GDM1 (cell line): ENCODE measurements at places on chromosomes 3 and 15.

DNA sequence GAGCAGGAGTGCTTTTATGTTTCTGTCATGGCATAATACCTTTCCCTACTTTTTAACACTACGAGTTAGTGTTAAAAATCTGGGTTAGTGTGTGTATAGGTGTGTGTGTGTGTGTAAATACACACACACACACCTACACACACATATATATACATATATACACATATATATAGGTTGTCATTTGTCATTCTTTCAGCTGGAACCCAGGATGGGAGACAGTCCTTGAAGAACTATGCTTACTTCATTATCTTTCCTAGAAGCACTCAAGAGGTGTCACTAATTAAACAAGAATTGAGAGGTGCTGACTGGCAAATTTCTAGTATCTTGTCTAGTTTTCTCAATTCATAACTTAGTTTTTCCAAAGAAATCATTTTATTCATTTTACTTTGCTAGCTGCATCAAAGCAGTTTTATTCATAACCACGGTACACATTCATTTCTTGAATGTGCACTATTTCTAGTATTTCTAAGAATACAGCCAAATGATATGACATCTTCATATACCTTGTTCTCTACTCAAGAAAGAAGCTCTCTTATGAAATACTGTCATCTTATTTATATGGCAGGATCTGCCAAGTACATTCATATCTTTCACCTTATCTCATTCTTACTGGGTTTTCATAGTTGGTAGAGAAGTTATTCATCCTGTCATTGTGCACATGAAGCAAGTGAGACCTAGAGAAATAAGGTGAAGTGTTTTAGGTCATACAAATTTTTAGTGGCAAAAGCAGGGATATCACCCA lies 46.6 kb downstream of the ISL2 start:
- no peak for DNase-seq

DNA sequence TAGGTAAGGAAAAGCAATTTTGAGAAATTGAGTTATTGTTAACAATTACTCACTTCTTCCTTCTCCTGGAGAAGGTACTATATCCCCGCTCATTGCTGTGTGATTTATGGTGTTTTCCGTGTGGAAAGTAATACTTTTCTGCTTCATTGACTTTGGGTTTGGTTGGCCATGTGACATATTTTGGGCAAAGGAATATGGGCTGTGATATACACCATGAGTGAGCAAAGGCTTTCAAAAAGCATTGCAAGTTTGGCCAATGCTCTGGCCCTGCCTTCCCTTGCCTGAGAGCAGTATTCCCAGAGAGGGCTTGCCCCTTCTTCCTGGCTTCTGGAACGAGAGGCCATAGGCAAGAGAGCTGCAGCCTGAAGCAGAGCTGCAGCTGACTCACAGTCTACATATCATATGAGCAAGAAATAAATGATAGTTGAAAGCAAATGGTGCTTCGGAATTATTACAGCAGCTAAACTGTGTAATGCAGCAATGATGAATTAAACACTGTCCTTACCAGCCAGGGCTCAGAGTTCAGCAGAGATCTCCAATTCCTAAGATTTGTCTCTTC lies 216.8 kb upstream of the CD96 start:
- no peak for DNase-seq

GRCh38 chr15:71434774-71435173 lies 319.5 kb downstream of the THSD4 start:
- no peak for DNase-seq

DNA sequence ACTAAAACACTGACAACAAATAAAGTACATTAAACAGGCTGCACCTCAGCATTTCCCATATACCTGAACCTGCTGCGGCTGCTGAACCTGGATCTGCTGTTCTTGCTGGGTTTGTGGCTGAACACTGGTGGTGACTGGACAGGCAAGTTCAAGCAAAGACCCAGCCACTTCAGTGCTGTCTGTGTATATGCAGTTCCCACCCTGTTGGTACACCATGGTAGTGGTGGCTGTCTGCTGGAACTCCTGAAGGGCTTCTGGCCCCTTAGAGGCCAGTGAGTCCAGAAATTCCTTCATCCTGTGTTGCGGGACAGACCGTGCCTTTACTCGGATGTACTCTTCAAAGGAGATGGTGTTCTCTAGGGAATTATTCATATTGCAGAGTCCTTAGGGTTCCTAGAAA lies 17.2 kb downstream of the QRICH1 start:
- DNase-seq, result no peak

- no peak for DNase-seq
These were observed 445.1 kb upstream of the RBMS3 start for GRCh38 chr3:28835751-28836150.

DNA sequence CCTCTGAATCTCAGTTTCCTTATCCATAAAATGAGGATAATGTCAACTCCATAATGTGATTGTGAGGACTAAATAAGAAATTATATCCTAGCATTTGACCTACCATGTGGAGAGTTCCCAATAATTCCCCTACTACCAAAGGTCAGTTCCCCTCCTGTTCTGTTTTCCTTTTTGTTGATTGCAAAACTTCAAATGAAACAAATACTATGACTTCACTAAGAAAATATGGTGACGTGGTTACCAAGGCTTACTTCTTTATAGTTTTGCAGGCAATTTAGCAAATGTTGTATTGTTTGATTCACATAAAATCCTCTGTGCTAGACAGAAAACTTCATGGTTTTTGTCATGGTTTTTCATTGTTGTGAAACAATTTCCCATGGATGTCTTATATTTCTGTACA lies 153.8 kb upstream of the RORA start:
- no peak for DNase-seq

DNA sequence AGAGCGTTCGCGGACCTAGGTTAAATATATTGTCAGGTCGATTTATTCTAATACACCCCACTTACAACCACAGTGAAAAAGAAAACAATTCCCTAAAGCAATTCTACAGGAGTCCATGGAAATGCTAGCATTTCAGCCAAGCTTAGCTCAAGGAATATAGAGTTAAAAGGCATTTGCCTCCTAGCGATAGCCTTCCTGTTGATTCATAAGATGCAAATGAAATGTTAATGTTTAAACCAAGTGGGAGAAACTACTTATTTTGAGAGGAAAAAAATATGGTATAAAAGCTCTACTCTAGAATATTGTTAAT lies 1.7 kb upstream of the ALCAM start:
- no peak for DNase-seq

DNA sequence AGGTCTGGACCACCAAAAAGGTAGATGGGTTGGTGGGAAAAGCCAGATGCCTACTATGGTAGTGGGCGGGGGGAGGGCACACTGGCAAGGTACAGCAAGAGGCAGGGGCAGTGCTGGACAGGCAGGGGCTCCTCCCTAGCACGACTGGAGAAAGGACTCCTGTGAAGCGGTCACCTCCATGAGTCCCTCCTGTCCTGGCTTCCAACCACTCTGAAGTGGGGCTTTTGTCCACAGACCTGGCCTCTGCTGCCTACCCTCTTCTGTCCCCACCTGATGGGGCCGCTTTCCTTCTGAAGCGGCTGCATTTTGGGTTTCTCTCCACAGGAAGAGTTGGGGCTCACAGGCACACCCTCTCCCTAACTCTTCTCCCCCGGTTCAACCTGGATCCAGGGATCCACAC lies 2.7 kb upstream of the SPTBN5 start:
- DNase-seq, result no peak

DNA sequence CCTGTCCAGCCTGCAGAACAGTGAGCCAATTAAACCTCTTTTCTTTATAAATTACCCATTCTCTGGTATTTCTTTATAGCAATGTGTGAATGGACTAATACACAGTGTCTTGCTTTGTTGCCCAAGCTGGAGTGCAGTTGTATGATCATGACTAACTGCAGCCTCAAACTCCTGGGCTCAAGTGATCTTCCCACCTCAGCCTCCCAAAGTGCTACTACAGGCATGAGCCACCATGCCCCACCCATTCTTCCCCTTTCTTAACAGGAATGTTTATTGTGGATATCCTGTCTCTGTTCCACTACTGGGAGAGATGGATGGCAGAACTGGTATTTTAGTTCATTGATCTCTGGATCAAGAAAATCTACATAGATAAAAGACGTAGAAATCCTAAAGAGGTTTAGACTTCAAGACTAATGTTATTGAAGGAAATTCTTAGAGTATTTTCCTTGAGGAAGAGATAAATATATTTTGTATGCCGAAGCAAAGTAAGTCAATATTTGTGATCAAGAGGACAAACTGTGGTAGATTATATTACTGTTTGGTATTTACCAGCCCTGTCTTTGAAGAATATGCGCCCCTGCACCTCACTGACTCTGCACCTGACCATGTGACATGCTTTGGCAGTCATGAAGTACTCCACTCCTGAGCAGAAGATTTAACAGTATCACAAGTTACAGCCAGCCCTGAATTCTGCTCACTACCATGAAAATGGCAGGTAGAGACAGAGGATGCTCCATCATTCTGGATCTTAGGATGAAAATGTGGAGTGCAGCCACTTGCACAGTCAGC lies 42.9 kb downstream of the UACA start:
- DNase-seq, result no peak

GRCh38 chr3:145578471-145578870 lies 582.5 kb downstream of the PLOD2 start:
- DNase-seq, result no peak

DNA sequence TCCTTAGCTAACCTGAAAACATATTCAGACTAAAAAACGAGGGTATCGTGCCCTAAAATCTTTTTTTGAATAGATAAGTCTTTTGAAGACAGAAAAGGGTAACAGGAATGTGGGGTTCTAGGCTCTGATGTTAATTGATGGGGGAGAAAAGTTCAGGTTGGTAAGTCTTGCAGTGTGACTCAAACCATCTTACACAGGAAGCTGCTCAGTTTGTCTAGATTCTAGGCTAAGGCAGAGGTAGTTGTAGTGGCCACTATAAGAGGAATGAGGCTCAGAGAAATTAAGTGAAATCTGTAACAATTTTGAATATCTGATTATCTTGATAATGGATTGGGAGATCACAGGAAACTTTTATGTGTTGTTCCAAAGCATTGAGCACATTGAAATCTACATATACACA lies 267.9 kb downstream of the PDCD6IP start:
- no peak for DNase-seq

GRCh38 chr3:65889707-65890099 lies 149.0 kb downstream of the MAGI1 start:
- no peak for DNase-seq

DNA sequence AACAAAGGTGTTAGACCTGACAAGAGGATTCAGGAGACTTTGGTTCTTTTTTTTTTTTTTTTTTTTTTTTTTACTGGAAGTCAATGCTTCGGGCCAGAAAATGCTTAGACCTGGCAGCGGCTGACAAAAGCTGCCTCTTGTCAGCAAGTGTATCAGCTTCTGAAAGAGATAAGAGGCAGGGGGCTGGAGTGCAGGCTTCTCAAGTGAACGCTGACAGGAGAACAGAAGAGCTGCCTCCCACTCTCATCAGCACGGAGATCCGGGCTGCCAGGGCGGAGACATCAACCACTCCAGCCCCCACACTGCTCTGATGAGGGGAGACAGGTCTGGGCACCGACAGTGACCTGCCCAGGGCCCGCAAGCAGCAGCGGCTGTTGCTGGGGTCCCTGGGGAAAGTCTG lies 9.4 kb upstream of the SCN5A start:
- no peak for DNase-seq

- no peak for DNase-seq
These were observed 13.3 kb downstream of the SEMA3F start for GRCh38 chr3:50168388-50168787.

- no peak for DNase-seq
These were observed 36.6 kb downstream of the ATP6V1A start for GRCh38 chr3:113783463-113783862.

- no peak for DNase-seq
These were observed 233.0 kb downstream of the EPHA3 start for GRCh38 chr3:89340408-89340807.

DNA sequence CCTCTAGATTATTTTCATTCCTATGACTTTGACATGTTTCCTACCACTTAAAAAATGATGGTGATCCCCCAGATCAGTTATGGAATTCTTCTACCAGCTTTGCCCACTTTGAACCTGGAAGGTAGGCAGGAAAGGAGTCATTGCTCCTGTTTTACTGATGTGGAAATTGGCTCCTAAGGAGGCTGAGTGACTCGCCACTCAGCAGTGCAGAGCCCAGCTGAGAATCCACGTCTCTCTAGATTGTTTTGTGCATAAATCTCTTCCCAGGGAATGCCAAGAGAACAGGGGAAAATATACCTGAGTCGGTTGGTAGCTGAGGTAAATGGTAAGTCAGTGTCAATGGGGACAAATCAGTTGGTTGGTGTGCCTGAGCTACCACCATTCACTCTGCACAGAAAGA lies 4.7 kb downstream of the LTF start:
- DNase-seq, result no peak

- DNase-seq, result no peak
These were observed 4.9 kb upstream of the GPR87 start for GRCh38 chr3:151321526-151321925.

- DNase-seq, result no peak
These were observed 570.9 kb upstream of the IL12A start for GRCh38 chr3:159417761-159418160.

- no peak for DNase-seq
These were observed 113.6 kb downstream of the TMCO5A start for GRCh38 chr15:38048001-38048455.

- DNase-seq, result no peak
These were observed at the start of gene PLAAT1 for GRCh38 chr3:193240850-193241706. TSS of gene PLAAT1 (plus strand) at chr3:193241222. CDS start at chr3:193255651, 14,429 bp downstream.

DNA sequence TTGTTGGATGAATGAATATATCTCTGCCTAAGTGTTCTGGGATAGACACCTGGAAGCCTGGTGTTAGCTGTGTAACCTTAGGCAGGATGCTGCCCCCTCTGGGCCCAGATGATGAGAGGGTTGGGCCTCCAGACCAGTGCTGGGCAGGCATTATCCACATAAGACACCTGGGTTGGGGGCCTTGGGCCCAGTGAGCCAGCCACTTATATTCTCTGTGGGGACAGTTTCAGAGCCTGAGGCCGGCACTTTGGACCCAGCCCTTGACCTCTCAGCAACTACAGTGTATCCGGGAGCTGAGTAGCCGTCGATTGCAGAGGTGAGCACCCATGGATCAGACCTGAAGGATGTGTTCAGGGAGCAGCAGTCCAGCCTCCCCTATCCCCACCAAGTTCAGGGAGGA lies 2.2 kb downstream of the HEMK1 start:
- no peak for DNase-seq

DNA sequence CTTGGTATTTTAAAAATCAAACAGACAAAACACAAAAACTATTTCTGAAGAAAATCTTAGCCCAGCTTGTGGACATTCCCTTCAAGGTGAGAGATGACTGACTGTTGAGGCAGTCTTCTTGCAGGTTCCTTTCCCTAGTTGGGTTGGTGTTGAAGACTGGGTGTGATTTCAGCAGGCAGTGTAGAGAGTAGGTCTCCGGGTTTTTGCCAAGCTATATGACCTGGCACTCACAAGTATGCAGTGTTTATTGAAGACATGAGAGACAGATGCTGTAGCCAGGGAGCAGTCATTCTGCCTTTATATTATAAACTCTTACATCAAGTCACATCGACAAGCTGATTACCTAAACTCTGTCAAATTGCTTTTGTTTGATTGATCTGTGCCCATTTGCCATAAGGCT lies 17.5 kb downstream of the SENP8 start:
- no peak for DNase-seq

- peak; percentile 80 for DNase-seq
These were observed 73.8 kb downstream of the FLNB start for GRCh38 chr3:58082047-58082446.

- no peak for DNase-seq
These were observed 29.8 kb upstream of the FAH start for GRCh38 chr15:80123034-80123433.
